AG09309 (cell line): ENCODE measurements at places on chromosomes 7 and 10.
A peak's percentile ranks its signal among the peaks of the same experiment; 100 is the strongest.

GRCh38 chr7:43292384-43292783, 179.9 kb downstream of the HECW1 start:
- DNase-seq: no peak

DNA sequence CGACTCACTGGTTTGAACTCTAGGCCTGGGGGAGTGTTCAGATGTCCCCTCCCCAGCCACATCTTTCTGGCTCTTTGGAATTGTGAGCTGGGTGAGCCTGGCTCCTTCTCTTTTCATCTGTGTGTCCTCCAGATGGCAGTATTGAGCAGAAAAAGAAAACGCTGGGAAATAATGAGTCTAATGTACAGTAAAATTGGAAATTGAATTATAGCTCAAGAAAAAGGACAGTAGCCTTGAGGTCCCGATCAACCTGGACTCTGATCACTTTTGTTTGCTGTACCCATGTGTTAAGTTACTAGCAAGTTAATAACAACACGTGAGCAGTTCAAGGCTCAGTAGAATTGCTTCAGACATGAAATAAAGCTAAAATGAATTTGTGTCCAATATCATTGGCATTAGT, 77.9 kb downstream of the SNX10 start:
- peak; percentile 1 for DNase-seq

GRCh38 chr7:1013581-1013980, 30.6 kb downstream of the CYP2W1 start:
- DNase-seq: no peak

DNA sequence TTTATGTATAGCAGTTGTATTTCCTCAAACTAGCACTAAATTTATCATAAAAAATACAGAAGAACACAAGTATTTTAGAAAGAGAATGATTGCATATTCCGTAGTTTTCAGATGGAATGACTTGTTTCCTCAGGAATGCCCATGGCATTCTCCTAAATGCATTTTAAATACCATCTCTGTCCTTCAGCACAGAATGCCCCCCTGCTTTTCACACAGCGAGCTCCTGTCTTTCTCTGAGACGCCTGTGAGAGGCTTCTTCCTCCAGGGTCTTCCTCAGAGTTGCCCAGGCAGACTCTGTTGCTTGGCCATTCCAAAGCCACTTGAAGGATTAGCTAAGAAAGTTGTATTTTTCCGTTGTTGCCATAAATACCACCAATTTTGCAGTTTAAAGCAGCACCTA, 10.1 kb downstream of the LANCL2 start:
- no peak for DNase-seq

- no peak for DNase-seq
These were observed 46.3 kb upstream of the RNF216 start for GRCh38 chr7:5827755-5828154.

GRCh38 chr10:100637785-100638184, 102.0 kb downstream of the HIF1AN start:
- no peak for DNase-seq

GRCh38 chr7:2862831-2863361, 18.8 kb upstream of the GNA12 start:
- no peak for DNase-seq

- no peak for DNase-seq
These were observed 3.4 kb upstream of the SMARCD3 start for GRCh38 chr7:151251689-151252560.

GRCh38 chr7:18202315-18203045, 174.8 kb upstream of the PRPS1L1 start:
- no peak for DNase-seq

DNA sequence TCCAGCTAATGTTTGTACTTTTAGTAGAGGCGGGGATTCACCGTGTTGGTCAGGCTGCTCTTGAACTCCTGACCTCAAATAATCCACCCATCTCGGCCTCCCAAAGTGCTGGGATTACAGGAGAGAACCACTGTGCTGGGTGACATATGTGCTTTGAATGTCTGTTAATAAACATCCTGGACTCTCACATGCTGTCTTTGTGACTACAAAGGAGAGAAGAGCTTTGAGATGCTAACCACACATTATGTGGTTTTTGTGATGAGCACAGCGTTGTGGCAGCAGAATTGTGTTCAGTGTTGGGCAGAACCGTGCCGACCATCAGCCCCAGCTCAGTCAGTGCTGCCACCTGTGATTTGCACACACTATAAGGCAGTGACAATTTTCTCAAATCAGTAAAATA, 500.1 kb upstream of the KLF6 start:
- no peak for DNase-seq

GRCh38 chr7:144038887-144039286, 9.9 kb upstream of the OR2A5 start:
- no peak for DNase-seq

DNA sequence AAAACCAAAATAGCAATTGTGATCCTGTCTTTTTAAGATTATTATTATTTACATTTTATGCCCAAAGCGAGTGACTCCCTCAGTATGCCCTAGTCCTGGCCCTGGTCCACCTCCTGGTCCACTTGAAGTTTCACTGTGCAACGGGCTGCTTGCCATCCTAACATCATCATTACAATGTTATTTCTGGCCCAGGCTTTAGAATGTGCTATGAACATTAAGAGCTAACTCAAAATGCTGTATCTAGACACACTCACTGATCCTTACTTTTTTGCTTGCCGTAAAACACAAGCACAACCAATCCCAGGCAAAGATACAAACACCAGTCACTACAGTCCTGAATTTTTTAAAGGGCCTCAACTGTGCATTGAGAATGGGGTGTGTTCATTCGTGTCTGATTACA, 38.4 kb downstream of the RHOBTB1 start:
- no peak for DNase-seq

- DNase-seq: no peak
These were observed 125.8 kb downstream of the CUBN start for GRCh38 chr10:17003651-17004286.
